ENCODE measurements at places on chromosomes 5 and 9.

DNA sequence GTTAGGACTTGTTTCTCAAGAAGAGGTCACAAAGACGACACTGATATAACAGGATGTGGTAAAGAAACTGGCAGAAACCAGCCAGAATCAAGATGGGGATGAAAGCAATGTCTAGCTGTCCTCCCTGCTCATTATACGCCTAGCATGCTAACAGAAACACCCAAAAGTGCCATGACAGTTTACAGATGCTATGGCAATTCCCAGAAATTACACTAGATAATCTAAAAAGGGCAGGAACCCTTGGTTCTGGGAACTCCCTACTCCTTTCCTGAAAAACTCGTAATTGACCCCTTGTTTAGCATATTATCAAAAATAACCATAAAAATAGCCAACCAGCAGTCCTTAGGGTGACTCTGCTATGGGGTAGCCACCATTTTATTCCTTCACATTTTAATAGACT is 10.9 kb upstream of the MRPS30 start:
- no peak overlapping the region for H3K4me3 ChIP-seq
- H3K4me1 ChIP-seq = no peaks in the 10 kb centered on the region
- peaks cover 2% of the 10 kb centered on the region for H3K27me3 ChIP-seq
- no peak overlapping the region for H3K27ac ChIP-seq

DNA sequence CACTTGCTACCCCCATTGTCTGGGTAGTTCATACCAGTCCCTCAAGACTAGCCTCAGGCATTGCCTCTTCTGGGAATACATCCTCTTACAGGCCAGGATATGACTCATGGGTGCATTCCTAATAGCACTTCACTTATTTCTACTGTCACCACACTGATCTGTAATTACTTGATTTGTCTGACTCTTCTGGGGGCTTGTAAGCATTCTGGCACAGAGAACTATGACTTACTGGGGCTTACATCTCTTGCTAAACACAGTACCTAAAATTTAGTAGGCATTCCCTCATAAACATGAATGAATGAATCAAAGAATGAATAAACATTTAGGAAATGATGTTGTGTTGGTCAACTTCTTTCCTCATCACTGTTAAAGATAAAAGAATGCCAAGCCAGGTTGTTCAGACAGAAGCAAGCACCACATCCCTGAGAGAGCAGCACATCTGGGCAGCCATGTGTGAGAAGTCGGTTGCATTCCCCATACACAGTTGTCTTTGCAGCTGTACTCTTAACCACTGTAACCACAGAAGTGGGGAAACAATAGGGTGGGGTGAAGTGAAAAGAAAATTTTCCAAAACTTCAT is 27.6 kb downstream of the IL7R start:
- H3K4me1 ChIP-seq = peaks cover 17% of the 10 kb centered on the region
- no peak for DNase-seq

DNA sequence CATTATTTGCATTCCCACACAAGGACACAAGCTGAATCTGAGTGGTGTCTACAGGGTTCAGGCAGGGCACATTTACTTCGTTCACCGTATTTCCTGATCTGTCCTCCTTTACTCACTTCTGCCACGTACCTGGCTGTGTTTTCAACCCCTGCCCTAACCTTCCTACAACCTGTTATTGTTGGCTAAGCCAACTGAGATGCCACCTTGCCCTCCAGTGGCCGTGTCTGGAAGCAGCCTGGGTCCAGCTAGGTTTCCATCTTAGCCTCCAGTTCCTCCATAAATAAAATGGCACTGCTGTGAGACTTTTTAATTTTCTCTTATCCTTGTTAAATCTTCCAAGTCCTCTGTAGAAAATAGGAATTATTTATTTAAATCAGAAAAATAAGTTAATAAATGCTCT is 64.8 kb downstream of the ATP10B start:
- H3K36me3 ChIP-seq = no peaks in the 10 kb centered on the region
- no peak overlapping the region for H3K4me3 ChIP-seq
- no peak overlapping the region for H3K27ac ChIP-seq
- H3K27me3 ChIP-seq = no peaks in the 10 kb centered on the region
- H3K4me1 ChIP-seq = no peaks in the 10 kb centered on the region
- no peak for DNase-seq

DNA sequence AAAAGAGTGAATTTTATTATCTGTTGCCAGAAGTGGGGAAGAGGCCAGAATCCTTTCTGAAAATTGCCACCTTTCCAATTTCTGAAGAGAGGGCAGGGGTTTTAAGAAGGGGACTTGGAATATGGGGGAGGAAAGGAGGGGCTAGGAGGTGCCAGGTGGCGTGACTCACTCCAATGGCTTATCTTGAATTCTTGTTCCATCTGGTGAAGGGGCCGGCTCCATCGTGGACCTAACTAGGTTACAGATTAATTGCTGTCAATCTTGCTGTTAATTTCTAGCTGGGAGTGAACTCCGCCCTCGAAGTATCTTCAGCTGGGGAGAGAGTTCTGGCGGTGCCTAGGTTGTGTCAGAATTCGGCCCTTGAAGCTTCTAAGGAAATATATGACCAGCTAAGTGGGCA is 138.7 kb downstream of the YTHDC2 start:
- no peak overlapping the region for H3K4me3 ChIP-seq
- H3K27me3 ChIP-seq = peaks cover 29% of the 10 kb centered on the region
- no peaks in the 10 kb centered on the region for H3K4me1 ChIP-seq
- no peak overlapping the region for H3K27ac ChIP-seq

GRCh38 chr5:152499814-152500535 is 94.9 kb upstream of the NMUR2 start:
- peaks cover 13% of the 10 kb centered on the region for H3K27me3 ChIP-seq
- DNase-seq = no peak
- no peak overlapping the region for H3K27ac ChIP-seq
- no peaks in the 10 kb centered on the region for H3K36me3 ChIP-seq
- no peaks in the 10 kb centered on the region for H3K4me1 ChIP-seq
